NCI-H2081 treated with DMSO at 0.1 percent for 48 hours (cell line): ENCODE measurements at places on chromosomes 7 and 10.

DNA sequence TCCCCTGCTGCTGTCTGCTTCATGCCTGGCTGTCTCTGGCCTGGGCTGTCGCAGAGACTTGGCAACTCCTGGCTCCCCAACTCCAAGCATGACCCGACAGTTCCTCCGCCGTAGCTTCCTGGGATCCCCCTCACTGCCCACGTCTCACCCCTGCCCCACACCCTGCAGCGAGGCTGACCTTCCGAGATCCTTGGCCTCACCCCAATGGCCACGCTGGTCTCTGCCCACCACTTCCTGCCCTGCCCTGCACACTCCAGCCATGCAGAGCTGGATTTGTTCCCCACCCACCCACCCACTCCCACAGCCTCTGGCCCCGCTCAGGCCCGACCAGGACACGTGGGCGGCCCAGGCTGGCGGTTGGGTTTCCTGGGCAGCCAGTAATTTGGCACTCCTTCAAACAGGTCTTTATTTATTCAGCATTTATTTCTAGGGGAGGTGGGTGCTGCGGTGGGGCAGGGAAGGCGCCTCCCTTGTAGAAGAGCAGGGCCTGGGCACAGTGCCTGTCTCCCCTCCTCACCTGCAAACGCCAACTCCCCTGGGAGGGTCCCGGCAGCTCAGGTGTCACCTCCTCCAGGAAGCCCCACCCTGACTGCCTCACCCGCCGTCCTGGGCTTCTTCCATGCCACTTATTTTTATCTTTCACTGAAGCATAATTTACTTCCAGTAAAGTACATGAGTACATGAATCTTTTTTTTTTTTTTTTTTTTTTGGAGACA lies 25.5 kb downstream of the GTF2IRD1 start:
- peak; percentile 88 for DNase-seq

DNA sequence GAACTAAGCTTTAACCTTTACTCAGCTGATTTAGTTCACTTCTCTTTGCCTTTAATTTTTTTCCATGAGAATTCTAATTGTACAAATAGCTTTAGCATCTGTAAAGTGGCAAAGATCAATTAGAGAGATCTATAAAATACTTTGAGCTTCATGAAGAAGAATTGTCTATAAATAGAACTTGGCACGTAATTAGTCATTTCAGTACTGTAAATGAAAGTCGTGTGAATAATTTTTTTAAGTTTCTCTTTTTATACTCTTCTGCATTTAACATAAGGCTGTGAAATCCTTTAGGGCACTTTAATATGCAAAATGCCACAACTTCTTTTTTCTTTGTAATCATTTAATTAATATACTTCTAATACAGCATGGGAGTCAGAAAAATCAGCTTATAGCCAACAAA lies 177.8 kb downstream of the CSTF2T start:
- no peak for DNase-seq

GRCh38 chr7:41507686-41508268 lies 195.1 kb downstream of the INHBA start:
- DNase-seq, result no peak

GRCh38 chr7:129719980-129720732 lies 108.6 kb downstream of the NRF1 start:
- no peak for DNase-seq

DNA sequence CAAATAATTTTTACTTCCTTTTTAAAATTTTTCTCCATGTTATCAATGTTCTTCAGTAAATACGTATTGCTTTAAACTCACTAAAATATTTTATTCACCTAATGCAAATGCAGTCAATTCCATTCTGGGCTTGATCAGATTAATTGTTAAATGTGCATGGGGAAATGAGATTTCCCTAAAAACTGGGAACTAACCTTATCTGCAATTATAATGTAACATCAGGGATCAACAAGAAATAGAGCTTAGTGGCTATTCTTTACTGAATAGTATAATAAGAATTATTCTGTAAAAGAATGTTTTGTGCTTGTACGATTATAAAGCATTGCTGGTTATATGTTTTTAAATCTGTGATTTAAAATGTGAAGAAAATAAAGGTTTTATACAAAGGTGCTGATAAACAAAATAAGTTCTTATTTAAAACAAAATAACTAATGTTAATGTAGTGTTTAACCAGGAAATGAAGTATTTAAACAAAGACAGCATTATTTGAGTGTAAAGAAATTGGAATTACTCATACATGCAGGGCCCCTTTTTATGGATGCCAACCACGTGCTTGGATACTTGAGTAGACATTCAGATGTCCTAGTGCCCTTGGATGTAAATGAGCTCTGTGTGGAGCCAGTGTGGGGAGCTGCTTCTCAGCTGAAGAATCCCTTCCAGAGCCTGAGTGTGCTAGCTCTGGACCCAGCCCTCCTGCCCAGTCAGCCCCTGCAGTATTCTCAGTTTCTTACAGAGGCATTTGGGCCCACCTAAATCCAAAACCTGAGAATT lies 84.2 kb downstream of the REEP3 start:
- no peak for DNase-seq
